ENCODE measurements at places on chromosomes 13 and 19.

DNA sequence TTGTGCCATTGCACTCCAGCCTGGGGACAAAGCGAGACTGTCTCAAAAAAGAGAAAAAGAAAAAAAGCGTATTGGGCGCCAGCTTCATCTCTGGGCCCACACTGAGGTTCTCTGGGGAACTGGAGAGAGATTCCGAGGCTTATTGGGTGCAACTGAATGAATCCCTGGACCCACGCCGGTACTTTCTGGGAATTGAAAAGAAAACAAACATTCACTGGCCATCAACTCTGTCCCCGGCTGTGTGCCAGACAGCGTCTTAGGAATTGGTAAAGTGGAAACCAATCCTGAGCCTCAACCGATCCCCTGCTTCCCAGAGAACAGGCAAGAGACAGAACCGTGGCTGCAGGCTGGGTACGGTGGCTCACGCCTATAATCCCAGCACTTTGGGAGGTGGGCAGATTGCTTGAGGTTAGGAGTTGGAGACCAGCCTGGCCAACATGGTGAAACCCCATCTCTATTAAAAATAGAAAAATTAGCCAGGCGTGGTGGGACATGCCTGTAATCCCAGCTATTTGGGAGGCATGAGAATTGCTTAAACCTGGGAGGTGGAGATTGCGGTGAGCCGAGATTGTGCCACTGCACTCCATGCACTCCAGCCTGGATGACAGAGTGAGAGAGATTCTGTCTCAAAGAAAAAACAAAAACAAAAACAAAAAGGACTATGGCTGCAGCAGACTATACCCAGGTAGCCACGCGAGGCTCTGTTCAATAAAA lies 8.6 kb downstream of the ANO8 start:
- no peak for DNase-seq

GRCh38 chr13:19673473-19674430 lies 40.3 kb downstream of the MPHOSPH8 start:
- DNase-seq, result no peak

GRCh38 chr19:58261968-58262921 lies 16.5 kb upstream of the ZNF8 start:
- DNase-seq, result no peak

- no peak for DNase-seq
These were observed 29.2 kb downstream of the SYDE1 start for GRCh38 chr19:15136234-15136954.

- no peak for DNase-seq
These were observed 18.4 kb upstream of the KCTD15 start for GRCh38 chr19:33778089-33778791.

DNA sequence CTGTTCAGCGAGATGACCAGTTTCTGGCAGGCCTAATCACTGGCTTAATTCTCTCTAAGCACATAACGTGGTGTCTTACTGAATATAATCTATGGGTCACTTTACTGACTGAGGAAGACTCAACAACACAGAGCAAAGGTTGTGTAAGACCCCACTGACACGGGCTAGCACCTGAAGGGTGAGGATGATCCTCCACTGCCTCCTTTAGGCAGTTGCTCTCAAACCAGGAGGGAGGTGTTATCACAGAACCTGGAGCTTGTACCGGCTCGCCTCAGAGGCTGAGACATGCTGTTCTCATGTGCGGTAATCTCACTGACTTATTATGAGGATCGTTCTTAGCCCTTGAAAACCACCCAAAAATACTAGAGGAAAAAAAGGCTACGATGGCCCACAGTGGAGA lies 28.3 kb downstream of the RCBTB2 start:
- no peak for DNase-seq

GRCh38 chr13:109610517-109610916 lies 175.9 kb downstream of the IRS2 start:
- DNase-seq, result no peak

- DNase-seq, result no peak
These were observed 29.3 kb downstream of the SERP2 start for GRCh38 chr13:44402899-44403445.

DNA sequence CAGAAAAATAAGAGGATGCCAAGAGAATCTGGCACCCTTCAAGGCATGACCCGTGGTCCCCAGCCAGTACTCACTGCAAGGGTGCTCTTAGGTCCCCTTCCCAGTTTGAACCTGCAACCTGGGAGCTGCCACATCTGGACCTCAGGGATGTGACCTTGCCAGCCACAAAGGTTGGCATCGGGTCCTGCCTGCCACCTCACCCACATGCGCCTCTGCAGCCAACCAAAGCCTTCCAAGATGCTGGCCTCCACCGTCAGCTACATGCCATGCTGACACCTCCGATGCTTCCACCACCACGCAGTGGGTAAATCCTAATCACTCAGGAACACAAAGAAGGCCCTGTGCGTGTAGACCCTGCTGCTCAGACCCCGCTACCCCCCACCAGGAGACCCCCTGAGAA lies 35.1 kb downstream of the ELL start:
- DNase-seq, result no peak

DNA sequence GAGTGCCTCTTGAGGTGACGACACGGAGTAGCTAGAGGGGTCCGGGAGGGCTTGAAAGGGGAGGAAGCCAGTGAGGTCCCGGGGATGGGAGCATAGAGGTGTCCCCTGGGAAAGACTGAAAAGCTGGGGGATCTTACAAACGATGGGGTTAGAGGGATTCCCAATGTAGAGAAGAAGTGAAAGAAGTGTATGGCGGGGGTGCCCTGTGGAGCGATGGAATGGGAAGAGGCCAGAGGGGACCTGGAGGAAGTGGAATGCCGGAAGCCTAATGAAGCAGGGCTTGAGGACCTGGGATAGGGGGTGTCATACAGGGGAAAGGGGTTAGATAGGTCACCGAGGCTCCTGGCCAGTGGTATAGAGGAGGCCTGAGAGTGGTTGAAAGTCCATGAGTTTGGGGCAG lies 580 bp downstream of the AP2A1 start:
- DNase-seq, result no peak

DNA sequence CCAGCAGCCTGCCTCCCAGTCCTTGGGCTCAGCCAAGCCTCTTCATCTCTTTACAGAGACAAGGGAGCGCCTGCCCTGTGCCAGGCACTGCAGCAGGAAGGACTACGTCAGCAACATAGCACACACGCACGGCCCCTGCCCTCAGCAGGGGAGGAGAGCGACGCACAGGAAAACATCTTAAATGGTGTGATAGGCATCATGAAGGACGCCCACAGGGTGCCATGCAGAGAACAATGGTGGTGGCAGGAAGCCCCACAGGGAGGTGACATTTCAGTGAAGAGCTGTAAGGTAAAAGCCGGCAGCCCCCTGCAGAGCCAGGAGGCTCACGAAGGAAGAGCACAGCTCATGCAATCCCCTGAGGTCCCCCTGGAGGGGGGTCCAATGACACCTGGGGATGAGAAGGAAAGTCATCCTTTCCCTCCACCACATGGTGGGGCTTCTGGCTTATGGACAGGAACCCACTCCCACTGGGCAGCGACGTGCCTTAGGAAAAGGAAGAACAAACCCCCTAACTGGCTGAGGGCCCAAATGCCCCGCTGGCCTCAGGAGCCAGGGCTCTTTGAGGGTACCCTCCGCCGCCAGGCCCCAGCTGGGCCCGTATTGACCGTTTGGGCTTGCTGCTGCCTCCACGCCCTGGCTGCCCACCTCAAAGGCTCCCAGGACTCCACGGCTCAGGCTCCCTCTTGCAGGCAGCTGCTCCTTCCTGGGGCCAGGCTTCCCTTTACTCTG lies 37.3 kb upstream of the C13orf42 start:
- DNase-seq, result peak; percentile 82

DNA sequence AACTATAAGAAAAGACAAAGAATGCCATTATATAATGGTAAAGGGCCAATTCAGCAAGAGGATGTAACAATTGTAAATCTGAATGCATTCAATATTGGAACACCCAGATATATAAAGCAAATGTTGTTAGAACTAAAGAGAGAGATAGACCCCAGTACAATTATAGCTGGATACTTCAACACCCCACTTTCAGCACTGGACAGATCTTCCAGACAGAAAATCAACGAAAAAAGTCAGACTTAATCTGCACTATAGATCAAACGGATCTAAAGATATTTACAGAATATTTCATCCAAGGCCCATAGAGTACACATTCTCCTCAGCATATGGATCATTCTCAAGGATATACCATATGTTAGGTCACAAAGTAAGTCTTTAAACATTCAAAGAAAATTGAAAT lies 194.6 kb upstream of the DACH1 start:
- DNase-seq, result no peak

- no peak for DNase-seq
These were observed 6.4 kb downstream of the LYL1 start for GRCh38 chr19:13095934-13096927.

DNA sequence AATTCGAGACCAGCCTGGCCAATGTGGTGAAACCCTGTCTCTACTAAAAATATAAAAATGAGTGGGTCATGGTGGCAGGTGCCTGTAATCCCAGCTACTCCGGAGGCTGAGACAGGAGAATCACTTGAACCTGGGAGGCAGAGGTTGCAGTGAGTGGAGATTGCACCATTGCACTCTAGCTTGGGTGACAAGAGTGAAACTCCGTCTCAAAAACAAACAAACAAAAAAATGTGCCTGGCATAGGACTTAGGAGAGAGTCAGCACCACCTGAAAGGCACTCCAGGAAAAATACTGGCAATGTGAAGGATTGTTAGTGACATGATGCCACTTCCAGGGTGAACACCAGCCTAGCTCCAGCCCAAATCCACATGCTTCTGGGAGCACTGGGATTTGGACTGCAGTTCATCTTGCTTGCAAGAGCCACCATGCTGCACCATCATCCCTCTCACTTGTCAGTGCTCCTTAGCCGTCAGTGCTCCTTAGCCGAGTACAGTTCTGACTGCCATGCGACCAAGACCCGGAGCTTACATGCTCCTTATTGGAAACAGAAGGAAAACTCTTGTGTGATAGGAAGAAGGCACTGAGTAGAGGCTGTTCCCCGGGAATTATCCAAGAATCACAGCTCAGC lies 145.1 kb upstream of the RNF113B start:
- no peak for DNase-seq

DNA sequence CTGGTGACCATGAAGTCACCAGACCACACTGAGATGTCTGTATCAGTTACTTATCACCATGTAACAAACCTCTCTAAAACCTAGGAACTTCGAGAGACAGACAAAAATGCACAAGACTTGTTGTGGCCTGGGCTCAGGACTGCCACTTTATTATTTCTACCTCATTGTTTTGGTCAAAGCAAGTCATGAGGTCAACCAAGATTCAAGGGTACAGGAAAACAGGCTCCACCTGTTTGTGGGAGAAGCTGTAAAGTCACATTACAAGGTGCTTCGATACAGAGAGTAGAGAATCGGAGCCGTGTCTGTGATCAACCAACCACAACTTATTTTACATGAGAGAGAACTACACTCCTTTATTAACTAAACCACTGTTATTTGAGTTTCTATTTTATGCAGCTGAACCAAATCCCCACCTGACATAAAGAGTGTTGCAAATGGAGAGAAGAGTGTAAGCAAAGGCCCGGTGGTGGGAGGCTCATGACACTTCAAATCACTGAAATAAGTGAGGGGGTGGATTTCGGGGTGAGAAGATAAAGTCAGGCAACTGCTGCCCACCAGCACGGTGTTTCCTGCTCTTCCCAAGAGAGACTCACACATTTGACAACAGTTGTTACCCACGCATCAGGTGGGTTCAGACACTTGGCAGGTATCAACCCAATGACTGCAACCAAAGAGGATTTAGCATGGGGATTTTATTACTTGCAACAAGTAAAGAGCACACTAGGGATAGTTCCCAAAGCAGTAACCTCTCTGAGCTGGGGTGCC lies 39.0 kb upstream of the IGSF23 start:
- DNase-seq, result no peak

DNA sequence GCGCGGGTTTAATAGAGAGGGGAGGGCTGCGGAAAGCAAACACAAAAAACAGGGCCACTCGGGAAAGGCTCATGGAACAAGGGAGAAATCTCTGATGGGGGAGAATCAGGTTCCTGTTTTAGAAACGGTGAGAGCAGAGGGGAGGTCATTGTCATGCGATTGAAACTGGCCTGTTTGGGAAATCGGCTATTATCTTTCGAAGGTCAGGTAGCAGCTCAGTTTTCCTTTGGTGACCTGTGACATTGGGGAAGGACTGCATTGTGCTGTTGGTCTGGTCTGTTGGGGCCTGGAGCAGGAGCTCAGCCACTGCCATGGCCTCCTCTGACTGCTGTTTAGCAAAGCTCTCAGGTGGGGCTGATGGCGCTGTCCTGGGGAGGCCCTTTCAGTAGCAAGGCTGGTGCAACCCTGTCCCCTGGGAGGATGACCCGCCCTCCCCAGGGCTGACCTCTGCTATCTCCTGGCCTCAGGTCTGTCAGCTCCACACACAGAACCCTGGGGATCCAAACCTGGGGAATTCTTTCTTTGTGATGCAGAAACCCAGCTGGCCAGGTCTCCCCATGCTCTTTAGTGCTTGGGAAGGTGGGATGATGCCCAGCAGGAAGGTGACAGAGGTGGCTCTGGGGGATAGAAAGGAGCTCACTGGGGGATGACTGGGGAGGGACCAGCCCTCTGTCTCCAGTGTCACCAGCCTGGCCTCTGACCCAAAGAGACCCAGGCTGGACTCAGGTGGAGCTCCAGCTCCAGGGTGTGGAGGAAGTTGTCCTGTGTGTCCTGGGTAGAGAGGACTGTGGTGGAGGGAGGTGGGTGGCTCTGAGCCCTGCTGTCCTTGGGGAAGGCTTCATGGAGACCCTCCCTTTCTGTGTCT lies 21.2 kb upstream of the CD177 start:
- no peak for DNase-seq

- DNase-seq, result no peak
These were observed 7.3 kb downstream of the IFNL3 start for GRCh38 chr19:39237200-39238184.

- no peak for DNase-seq
These were observed 405.8 kb downstream of the SPRY2 start for GRCh38 chr13:79935121-79935520.

- DNase-seq, result no peak
These were observed at the start of gene VASP for GRCh38 chr19:45506989-45507871. TSS of gene VASP (plus strand) at chr19:45507479. CDS start at chr19:45507772, 293 bp downstream.

GRCh38 chr19:57279418-57280164 lies 694 bp upstream of the ZNF460 start:
- DNase-seq, result no peak

DNA sequence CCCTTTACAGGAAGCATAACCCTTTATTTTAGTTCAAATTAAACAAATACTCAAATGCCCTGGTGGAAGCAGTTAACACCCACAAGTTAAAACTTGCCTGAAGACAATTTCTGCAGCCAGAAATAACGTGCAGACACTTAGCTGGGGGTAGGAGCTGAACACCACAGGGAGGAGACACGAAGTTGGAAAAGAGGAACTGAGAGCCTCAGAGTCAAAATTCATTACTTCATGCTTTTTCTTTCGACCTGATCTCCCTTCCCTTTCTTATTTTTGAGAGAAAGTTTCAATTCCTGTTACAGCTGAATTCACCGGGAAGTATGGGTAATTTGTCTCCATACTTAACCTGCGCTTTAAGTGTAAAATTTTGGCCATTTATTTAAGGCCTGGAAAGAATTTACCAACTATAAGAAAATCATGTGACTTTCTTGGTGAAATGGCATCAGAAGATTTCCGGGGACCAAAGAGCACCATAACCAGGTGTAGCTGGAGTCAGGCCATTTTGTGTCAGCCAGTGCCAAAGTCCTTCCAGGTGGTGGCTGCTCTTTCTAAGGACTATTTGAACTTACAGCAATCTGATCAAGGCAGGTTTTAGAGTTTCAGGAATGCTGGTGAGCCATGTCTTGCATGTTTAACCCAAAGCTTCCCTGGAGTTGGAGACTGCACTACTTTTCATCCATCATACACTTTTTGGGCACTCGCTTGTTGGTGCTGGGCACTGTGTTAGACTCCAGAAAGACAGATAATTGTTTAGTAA lies 46.5 kb upstream of the RCBTB2 start:
- DNase-seq, result no peak

- DNase-seq, result no peak
These were observed 19.3 kb upstream of the CEACAM20 start for GRCh38 chr19:44548736-44549135.

GRCh38 chr13:44051918-44052675 lies 172.4 kb downstream of the LACC1 start:
- no peak for DNase-seq
